ENCODE measurements at places on chromosomes 11 and 22.

DNA sequence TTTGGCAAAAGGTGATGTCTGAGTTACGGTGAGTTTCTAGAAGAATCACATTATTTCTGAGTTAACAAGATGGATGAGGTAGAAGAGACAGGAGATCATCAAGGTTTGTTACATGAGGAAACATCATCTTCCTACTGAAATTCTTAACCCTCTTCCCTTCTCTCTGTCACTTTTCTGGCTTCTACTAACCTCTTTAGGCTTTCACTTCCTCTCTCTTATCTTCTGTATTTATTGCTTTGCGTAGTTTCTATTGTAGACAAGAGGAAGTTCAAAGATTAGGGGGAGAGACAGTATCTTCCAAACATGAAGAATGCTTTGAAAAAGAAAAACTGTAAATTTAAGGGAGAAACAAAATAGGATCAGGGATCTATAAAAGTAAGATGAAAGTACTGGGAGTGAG is 75.4 kb downstream of the TRPC6 start:
- DNase-seq, result no peak

- no peak for DNase-seq
Observed at GRCh38 chr22:17974703-17975372, 49.5 kb downstream of the MICAL3 start.

DNA sequence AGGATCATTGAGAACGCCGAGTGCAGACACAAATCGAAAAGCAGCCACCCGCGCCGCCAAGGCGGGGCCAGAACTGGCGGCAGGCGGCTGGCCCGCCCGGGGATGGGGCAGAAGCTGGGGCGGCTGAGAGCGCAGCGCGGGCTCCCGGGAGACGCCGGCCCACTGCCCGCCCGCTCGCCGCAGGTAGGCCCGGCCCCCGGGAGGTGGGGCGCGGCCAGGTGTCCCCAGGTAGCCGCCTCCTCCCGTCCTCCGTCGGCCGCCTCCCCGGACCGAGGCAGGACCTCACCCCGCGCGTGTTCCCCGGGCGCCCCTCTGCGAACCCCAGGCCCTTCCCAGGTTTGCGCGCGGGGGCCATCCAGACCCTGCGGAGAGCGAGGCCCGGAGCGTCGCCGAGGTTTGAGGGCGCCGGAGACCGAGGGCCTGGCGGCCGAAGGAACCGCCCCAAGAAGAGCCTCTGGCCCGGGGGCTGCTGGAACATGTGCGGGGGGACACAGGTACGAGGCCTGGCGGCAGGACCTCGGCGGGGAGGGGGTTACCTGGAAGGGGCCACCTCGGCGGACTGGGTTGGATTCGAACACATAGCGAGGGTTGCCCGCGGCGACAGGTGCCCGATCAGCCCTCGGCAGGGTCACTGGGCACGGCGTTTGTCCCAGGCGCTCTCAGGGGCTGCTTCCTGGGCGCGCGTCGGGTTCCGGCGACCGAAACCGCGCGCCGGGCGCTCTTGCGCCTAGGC is at the start of gene PRRG4:
Gene PRRG4 (plus strand): TSS at position 248 of the 733 bp plus-strand sequence. CDS start 603 bp downstream, outside the sequence.
- peak; percentile 54 for DNase-seq

GRCh38 chr11:47980088-47980906 is at the start of gene PTPRJ:
PTPRJ (plus strand) TSS chr11:47980559; CDS start chr11:47980913, 354 bp downstream.
- DNase-seq, result peak; percentile 41

- DNase-seq, result no peak
Observed at GRCh38 chr22:24499706-24500276, 4.7 kb downstream of the UPB1 start.

GRCh38 chr11:114077482-114078305 is 18.2 kb downstream of the ZBTB16 start:
- DNase-seq, result no peak

GRCh38 chr11:57792060-57792541 is 30.5 kb downstream of the CTNND1 start:
- DNase-seq, result peak; percentile 97

- no peak for DNase-seq
Observed at GRCh38 chr22:38456272-38456835, 1.4 kb upstream of the KCNJ4 start.

GRCh38 chr22:42994917-42995562 is 19.9 kb downstream of the PACSIN2 start:
- DNase-seq, result peak; percentile 68

DNA sequence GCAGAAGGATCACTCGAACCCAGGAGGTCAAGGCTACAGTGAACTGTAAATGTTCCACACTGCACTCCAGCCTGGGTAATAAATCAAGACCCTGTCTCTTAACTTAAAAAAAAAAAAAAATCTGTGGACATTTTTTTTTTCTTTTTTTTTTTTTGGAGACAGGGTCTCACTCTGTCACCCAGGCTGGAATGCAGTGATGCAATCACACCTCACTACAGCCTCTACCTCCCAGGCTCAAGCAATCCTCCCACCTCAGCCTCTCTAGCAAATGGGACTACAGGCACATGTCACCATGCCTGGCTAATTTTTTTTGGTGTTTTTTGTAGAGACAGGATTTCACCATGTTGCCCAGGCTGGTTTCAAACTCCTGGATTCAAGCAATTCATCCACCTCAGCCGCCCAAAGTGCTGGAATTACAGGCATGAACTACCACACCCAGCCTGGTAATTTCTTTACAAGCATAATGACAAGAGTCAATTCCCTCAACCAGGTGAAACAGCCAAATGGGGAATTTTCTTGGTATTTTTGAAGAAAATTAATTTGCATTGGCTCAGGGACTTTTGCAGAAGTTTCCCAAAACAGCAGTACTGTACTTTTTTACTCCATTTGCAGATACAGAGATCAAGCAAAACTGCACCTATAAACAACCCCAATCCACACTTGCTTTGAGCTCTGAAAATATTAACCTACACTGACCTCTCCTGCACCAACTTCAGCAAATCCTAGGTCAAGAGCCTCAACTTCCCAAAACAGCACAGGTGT is 44.0 kb downstream of the MRTFA start:
- no peak for DNase-seq

All from hematopoietic multipotent progenitor cell (in vitro differentiated cells).